ENCODE measurements at places on chromosomes 5 and 9. TPM values are rescaled to one million over a fixed set of nuclear protein-coding genes. Genes with fewer than 3 reads are reported as not detected.

The GNA14 gene
- total RNA-seq = 4.3 TPM

The PLAC8L1 gene
- not detected for total RNA-seq

The APC gene
- total RNA-seq = 38.3 TPM

The IFNB1 gene
- total RNA-seq = not detected

The INSL6 gene
- not detected for total RNA-seq

The ANKRD55 gene
- total RNA-seq = not detected

The UBE2QL1 gene
- total RNA-seq = 10.8 TPM

The NUTM2F gene
- total RNA-seq = not detected

The PCDHB1 gene
- not detected for total RNA-seq

DNA sequence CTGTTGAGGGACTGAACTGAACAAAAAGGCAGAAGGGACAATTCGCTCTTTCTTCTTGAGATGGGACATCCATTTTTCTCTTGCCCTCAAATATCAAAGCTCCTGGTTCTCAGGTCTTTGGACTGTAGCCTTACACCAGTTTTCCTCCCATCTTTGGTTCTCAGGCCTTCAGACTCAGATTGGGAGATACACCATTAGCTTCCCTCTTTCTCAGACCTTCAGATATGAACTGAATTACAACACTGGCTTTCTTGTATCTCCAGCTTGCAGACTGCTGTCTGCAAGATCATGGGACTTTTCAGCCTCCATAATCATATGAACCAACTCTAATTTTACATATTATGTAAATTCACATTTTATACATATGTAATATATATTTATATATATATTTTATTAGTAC is 12.6 kb upstream of the CCNG1 start:
- DNase-seq = no peak

DNA sequence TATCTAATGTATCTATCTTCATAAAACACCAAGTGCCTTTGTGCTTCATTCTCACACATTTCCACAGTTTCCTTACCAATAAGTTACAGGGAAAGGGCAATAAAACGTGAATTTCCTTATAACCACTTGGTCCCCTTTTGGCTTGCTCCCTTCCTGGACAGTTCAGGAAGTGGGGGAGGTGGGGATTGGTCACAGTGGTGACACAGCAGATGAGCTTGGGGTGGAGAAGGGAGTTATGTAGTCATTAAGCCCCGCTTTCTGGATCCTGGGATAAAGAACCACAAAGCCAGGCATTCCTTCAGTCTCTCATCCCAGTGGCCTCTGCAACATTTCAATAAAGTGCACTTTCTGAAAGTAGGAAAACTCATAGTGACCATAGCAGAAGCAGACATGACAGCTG is 47.1 kb upstream of the FYB1 start:
- DNase-seq = no peak

- no peak for DNase-seq
Observed at GRCh38 chr5:40277161-40277906, 402.4 kb upstream of the PTGER4 start.

DNA sequence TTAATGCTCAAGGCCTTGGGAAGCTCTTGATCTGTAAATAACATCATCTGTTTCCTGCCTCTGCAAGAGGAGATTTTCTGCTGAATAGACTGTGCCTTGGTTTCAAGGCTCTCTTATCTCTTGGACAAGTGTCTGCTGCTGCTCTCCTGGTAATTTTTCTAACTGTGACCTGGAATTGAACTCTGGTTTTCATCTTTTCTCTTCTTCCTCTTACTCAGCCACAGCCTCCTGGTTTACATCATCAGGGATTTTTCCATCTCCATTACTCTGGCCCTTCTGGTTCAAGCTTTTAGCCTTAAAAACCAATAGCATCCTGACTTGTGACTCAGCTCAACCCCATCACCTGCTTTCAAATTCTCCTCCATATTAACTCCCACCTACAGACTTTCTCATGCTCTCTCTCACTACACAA is 49.6 kb upstream of the ITGA1 start:
- DNase-seq = no peak

DNA sequence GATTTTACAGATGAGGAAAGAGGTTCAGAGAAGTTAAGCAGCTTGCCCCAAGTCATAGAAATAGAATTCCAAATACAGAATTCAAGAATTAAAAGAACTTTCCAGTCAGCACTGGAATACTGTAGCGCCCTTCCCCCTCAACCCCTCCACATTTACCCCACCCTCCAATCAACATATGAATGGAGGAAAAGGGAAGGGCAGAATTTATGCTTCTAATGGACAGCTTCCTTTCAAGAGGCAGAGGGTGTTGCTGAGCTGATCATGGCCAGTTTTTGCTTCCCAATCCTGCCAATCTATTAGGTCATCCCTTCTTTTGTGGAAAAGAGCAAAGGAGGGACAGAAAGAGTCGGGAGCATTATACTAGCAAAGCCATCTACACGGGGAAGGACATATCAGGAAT is 39.1 kb upstream of the ANKRD31 start:
- no peak for DNase-seq

DNA sequence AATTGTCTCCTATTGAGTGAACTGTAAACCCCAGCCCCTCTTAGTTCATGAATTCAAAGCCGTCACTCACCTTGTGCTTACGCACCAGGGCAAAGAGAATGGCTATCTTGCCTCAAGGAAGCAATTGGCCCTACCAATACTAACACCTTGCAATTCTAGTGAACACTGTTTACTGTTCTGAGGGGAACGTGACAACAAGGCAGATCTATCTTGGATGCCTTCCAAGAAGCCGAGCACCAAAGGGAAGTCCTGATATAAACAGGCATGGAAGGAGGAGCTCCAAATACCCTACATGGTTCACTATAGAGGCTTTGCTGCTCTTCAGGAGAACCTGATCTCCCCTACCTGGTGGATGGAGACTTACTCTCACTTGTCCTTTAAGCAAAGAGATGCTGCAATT is 1.7 kb upstream of the PLPPR1 start:
- DNase-seq = no peak

- no peak for DNase-seq
Observed at GRCh38 chr9:14258156-14258555, 55.8 kb downstream of the NFIB start.

DNA sequence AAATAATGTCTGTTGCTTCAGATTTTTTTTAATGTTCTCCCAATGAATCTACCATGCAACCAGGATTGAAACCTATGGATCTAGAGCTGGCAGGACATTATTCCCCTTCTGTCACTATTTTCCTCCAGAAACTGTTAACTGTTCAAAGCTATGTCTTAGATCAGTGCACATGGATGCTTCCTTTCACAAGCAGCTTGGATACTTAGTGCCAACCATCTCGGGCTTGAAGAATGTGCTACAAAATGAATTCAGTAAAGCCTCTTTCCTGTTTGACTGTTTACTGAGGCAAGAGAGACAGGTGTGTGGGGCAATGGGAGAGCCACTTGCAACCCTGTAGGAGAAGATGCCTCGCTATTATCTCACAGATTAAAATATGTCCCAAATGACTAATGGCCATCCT is 774.8 kb downstream of the KCTD16 start:
- DNase-seq = no peak

- no peak for DNase-seq
Observed at GRCh38 chr9:85377731-85378289, 363.9 kb downstream of the AGTPBP1 start.

DNA sequence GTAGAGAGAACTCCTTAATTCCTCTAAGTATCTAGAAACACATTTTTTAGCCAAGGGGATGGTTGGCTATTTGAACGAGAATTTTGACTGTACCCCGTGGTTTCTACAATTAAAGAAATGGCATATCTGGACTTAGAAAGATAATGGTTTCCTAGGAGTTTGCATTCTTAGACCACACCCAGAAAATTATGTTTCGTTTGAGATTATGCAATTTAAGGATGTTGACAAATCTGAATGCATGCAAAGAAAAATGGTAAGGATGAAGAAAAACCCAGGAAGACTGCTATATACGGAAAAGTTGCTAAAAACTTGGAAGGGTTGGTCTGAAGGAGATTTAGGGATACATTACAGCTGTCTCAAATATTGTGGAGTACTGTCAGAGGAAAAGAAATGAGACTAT is 538.5 kb upstream of the WWC1 start:
- no peak for DNase-seq

DNA sequence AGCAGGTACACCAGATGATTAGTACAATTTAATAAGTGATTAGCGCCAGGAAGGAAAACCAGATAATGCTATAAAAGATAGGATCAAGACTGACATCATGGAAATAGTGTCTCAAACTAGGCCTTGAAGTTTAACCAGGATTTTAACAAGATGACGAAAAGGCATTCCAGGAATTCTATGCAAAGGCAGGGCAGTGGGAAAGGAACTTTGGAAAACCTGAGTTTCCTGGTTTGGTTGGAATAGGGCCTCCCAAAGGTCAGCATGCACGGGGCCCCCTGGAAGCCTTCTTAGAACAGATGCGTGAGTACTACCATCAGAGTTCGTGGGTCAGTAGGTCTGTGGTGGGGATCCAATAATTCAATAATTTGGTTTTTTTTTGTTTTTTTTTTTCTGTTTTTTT is 935.2 kb upstream of the DMAC1 start:
- DNase-seq = no peak

- no peak for DNase-seq
Observed at GRCh38 chr5:172561151-172561550, 79.9 kb upstream of the NEURL1B start.

DNA sequence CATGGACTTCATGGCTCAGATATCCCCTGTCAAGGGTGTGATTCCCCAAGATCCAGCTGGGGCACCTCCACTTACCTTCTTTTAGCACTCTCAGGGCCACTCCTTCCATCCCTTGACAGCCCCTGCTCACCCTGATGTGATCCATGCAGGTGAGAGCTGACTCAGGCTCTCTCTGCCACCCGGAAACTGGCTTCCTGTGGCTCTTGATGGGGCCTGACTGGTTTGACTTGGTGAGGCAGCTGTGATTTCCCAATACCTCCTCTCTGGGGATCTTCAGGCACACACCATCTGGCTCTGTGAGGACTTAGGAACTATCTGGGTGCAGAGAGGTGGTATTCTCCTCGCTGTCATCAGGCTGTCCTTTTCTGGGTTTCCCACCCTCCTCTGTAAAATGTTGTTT is 7.9 kb upstream of the FAT2 start:
- no peak for DNase-seq

GRCh38 chr9:134363450-134363849 is 37.2 kb downstream of the RXRA start:
- DNase-seq = no peak

DNA sequence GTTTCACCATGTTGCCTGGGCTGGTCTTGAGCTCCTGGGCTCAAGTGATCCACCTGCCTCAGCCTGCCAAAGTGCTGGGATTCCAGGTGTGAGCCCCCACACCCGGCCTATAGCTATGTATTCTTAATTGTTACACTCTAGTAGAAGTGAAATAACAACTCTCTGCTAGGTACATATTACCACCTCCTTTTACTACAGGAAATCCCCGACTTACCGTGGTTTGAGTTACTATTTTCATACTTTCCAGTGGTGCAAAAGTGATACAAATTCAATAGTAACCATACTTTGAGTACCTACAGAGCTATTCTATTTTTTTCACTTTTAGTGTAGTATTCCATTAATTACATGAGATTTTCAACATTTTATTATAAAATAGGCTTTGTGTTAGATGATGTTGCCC is 719 bp downstream of the ARL14EPL start:
- no peak for DNase-seq

DNA sequence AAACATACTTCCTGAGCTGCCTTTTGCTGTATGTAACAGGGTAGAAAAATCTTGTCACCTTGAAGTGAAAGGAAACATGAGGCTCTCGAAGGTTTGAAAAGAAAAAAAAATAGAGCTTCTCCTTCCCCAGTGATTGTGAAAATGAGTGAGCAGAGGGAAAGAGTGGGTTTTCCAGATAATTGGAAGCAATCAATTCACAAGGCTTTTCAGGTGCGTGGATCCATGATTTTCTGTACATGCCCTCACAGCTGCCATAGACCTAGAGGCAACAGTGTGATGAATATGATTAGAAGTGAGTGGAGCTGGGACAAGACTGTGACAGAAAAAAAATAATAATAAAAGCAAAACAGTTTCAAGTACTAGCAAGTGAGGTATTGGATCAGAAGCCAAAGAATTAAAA is 1422.5 kb upstream of the CDH6 start:
- DNase-seq = no peak

GRCh38 chr9:72292256-72292682 is 72.7 kb downstream of the ZFAND5 start:
- DNase-seq = no peak

DNA sequence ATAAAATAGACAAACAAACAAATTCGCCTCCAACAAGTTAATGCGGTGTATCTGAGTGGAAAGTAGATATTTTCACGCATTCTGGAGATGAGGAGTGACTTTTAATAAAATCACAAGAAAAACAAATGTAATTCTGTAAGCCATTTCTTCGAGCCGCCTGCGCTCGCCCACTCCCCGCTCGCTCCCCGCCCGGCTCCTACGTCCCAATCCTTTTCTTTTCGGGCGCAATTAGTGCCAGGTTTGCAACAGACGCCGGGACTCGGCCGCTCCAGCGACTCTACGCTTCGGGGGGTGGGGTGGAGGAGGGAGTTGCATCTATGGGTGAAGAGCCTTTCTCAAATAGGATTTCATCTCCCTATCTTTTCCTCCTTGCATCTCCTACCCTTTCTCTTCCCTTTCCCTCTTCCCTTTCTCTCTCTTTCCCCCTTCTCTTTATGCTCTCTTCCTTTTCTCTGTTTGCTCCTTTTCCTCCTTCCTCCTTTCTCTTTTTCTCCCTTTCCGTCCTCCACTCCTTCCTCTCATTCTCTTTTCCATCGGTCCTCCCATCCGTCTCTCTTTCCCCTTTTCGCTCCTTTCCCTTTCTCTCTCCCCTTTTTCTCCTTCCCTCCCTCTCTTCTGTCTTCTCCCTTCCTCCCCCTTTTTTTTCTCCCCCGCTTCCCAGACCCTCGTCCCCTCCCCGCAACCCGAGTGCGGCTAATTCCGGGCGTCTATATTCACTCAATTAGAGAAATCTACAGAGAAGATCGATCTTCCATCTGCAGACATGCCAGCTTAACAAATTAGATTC is 6.1 kb upstream of the OTP start:
- no peak for DNase-seq

DNA sequence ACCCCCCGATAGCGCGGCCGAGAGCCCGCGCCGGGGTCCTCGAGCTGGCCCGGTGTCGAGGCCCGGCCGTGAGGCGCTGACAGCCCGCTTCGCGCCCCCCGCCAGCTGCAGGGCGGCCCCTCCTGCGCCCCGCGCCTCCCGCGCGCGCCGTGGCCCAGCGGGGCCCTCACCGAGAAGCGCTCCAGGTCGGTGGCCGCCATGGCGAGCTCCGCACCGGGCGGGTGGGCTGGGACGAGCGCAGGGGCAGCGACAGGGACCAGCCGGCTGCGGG is 166 bp downstream of the SEPTIN8 start:
- no peak for DNase-seq
